ENCODE measurements at places on chromosomes 16 and 17.

- peak; percentile 34 for DNase-seq
These were observed 10.0 kb upstream of the GAA start for GRCh38 chr17:80091376-80091775.

DNA sequence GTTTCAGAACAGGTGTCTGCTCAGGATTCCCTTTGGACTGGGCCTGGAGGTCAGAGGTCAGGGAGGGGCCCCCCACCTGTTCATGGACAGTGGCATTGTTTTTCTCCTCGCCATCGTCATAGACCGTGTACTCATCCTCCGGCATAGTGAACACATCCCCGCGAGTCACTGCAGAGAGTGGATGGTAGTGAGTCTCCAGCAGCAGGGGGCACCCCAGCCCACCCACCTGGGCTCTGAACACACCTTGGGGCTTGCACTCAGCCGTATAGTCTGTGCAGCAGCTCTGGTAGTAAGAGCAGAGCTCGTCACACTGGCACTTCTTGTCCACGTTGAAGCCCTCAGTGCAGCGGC lies 448 bp downstream of the VTN start:
- no peak for DNase-seq

DNA sequence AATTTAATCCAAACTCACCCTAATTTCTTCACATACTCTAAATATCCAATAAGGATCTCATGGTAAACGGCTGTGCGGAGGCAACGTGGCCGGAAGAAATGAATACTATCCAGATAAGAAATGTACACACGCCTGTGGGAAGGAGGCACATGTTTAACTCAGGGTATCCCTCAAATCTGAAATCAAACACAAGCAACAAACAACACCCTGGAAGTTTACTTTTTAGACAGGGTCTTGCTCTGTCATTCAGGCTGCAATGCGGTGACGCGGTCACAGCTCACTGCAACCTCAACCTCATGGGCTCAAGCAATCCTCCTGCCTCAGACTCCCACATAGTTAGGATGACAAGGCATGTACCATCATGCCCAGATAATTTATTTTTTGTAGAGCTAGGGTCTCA lies 21.2 kb upstream of the TRAP1 start:
- no peak for DNase-seq

GRCh38 chr16:49399594-49400364 lies 26.2 kb downstream of the C16orf78 start:
- DNase-seq, result no peak

DNA sequence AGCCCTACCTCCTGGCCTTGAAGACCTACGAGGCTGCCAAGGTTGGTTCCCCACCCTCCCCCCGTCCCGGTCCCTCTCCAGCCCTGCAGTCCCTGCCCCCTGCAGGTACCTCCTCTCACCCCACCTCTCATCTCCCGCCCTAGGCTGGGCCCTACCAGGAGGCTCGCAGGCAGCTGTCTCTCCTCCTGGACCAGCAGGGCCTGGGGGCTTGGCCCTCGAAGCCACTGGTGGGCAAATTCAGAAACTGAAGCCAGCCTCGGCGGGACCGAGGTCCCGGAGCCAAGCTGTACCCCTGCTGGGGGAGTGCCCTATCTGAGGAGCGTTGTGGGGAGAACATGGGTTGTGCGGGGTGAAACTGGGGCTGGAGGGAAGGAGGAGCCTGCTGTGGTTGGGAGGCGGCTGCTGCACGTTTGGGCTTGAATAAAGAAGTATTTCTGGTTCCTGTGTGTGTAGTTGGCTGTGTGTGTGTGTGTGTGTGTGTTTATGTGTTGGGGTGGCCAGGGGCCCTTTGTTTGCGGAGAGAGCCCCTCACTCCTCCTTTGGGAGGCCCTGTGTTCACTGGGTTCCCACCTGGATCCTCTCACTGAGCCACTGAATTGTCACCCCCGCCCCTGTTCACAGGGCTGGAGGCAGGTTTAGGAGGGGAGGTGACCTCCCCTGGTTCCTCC lies 5.9 kb downstream of the ADAD2 start:
- no peak for DNase-seq

- DNase-seq, result no peak
These were observed 12.0 kb downstream of the MYO18A start for GRCh38 chr17:29168079-29168758.

GRCh38 chr16:48965386-48965785 lies 316.3 kb downstream of the CBLN1 start:
- DNase-seq, result no peak

- DNase-seq, result peak; percentile 92
These were observed 28.3 kb downstream of the G6PC1 start for GRCh38 chr17:42928714-42929496.

- DNase-seq, result no peak
These were observed 150.2 kb downstream of the TANC2 start for GRCh38 chr17:63116228-63116627.

DNA sequence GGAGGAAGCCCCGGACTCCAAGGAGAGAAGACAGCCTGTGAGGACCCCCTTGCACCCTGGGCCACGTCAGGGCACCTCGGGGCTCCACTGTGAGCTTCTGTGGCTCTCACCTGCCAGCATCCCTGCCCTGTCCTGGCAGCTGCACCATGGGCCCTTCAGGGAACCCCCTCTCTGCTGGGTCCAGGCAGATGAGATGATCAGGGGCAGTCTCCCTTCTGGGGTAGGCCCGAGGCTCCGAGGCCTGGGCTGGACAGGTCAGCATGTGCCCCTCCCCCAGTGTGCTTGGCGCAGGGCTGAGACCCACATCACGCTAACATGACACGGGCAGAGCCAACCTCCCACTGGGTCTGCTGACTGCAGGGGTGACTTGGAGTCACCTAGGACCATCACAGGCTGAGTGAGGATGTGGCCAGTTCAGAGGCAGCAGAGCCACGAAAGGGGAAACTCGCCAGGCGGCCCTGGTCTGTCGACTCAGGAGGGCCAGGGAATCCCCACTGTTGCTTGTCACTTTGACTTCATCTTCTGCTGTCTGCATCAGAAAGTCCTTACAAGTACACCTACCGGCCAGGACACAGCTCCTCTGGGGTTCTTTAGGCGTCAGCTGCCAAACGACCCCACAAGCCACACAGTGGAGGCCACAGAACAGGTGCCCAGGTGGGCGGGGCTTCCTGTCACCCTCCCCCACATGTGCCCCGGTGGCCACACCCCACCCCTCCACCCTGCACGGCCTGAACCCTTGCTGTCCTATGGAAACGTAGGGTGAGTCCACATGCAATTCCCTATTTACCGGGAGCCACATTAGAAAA lies 2.2 kb downstream of the GALNS start:
- peak; percentile 79 for DNase-seq

DNA sequence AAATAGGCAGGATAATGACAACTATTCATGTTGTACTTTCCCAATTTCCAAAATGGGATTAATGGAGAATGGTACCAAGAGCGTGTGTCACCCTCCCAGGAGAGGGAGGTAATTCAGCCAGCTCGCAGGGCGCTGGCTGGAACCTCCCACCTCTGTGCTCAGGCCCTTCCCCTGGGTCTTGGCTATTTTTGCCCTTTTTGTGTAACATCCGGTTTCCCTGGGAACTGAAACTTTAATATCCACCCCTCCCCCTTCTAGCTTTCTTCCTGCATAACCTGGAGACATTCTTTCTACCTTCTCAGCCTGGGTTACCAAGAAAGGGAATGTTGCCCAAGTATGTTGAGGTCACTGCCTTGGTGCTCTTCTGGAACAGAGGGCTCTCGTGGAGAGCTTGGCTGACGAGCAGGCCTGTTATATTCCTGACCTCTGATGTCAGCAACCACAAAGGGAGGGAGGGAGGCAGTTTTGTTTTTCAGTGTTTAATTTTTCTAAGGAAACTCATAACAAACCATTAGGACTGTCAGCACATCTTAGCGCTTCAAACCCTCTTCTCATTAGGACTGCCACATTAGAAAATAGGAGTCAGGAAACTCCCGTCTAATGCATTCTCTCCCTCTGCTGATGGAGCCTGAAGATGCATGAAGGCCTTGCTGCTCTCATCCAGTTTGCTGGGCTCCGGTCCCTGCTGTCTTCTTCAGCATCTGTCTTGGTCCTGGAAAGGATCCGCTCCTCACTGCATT lies 25.6 kb downstream of the ITGB3 start:
- peak; percentile 66 for DNase-seq

- no peak for DNase-seq
These were observed 262.9 kb upstream of the SDK2 start for GRCh38 chr17:73906896-73907870.

DNA sequence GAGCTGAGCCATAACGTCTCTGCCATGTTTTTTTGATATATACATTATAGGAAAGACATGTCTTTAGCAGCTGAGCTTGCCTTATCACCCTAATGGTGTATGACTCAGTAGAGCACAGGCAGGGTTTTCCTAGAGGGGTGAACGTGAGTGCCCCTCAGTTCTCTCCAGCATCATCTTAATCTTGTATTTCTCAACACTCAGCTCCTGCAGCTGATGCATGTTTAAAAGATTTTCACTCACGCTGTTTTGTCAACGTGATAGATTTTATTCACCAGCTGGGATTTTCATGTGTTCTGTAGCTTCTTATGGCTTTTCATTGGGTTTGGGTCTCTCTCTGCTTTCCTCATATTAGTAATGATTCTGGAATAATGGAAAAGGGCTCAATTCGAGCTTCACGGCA lies 186.0 kb upstream of the PMFBP1 start:
- no peak for DNase-seq

GRCh38 chr16:31451681-31452351 lies 7.5 kb upstream of the ARMC5 start:
- DNase-seq, result peak; percentile 58

- no peak for DNase-seq
These were observed 94.8 kb downstream of the RTN4RL1 start for GRCh38 chr17:1930337-1930645.

DNA sequence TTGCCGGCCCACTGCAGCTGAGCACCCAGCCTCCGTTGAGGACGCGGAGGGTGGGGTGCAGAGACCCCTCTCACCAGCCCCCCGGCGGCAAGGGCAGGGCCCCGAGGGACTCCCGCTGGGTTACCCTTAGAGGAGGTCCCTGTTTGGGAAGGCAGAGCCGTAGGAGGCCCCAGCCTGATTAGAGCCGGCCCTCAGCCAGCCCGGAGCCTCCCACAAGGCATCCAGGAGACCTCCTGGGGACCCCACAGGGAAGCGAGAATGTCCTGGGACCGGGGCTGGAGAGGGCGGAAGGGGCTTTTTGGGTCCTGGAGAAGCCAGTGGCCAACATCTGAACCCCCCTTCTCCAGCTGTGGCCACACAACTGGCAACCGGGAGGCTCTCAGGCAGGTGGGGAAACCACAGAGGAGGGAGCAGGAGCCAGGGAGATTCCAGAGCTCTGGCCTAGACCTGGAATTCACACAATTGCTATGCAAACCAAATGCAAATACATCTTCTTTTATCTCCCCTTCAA lies 21.7 kb upstream of the SP6 start:
- DNase-seq, result no peak

DNA sequence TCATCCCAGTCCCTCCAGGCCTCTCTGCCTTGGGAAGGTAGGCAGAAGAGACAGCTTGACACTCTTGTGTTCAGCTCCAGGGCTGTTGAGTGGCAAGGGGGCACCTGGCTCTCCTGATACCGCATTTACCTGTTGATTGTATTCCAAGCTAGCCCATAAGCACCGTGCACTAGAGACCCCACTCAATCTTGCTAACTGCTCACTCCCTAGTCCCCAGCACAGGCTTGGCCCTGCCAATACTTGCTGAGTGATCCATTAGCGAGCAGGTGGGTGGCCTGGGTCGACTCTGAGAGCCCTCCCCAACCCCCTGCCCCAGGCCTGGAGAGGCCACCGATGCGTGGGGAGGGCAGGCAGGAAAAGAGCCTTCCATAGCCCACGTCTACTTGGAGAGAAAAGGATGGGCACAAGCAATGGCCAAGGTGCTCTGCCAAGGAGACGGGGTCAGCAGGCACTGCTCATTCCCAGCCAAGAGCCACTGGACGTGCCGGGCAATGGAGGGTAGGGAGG lies 29.5 kb downstream of the FA2H start:
- DNase-seq, result no peak

DNA sequence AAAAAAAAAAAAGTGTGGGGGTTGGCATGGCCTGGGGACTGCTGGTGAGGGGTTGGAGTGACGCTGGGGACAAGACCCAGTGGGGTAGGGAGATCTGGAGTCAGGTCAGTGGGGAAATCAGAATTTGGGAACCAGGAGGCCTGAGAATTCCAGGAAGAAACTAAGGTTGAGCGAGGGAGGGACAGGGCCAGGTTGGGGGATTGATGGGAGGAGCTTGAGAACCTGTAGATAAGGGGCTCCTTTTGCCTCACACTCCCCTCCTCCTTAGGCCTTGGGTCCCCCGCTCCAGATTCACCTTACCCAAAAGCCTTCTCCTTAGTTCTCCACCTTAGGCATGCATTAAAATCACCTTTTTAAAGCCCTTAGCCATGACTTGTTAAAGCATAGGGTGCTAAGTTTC lies 8.3 kb upstream of the PYDC1 start:
- no peak for DNase-seq

DNA sequence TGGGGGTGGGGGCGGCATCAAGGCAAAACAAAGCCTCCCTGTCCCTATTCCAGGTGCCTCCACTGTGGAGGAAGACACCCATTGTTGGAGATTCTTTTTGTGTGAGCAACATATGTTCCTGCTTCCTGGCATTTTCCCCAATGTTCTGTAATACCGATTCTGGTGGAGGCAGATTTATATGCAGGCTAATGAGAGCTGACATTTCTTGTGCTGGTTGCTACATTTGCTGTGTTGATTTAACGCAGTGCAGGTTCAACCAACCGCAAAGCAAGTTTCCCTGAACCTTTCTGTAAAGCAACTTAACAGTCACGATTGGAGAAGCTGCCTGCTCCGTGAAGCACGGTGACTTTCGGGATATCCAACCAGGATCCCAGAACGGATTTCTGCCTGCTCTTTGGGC lies 260.5 kb downstream of the CBLN1 start:
- DNase-seq, result no peak

GRCh38 chr17:81885869-81886548 lies 5.4 kb downstream of the ALYREF start:
- DNase-seq, result no peak

DNA sequence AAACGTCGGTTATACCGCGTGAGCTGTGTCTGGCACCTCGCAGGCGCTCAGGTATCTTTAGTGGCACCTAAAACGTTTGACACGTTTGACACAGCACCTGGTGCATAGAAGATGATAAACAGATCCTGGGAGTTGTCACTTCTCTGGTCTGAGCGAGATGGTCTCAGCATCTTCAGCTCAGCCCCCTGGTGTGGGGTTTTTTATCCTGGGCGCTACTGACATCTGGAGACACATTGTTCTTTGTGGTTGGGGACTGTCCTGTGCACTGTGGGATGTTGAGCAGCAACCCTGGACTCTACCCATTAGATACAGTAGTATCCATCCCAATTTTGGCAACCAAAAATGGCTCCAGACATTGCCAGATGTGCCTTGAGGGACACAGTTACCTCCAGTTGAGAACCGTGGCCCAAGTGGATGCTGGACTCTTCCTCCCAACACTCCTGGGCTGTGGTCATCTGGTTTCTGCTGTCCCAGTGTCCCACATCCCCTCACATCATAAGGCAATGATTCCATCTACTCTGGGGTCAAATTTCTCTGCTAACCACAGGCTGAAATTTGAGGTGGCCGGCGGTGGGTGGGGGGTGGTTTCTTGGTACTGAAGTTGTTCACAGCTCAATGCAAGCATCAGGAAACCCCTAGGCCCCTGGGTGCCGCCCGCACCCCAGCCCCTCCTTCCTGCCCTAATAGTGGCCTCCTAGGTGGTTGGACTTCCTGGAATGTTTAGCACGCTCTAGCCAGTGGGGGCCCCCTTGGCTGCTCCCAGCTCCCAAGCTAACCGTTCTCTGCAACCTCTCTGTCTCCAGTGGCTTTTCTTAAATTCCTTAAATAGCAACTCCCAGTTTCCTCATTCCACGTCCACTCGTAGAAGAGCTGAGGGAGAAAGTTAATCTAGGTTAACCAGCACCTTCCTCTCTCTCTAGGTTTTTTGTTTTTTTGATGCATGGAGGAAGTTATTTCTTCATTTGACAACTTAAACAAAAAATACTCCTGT lies 124.8 kb downstream of the ABCC1 start:
- peak; percentile 26 for DNase-seq

GRCh38 chr16:58418601-58419000 lies 26.3 kb downstream of the GINS3 start:
- peak; percentile 46 for DNase-seq

Measured in inflammatory macrophage (primary cell).